Activated naive CD8-positive, alpha-beta T cell treated with anti-CD3 and anti-CD28 coated beads, Interleukin-2, amount 10 ng/mL, durations not matched to agents 7 days and 5 days (primary cell): ENCODE measurements at places on chromosomes 11 and 22.

GRCh38 chr22:17990942-17991341, 33.4 kb downstream of the MICAL3 start:
- DNase-seq, result no peak

DNA sequence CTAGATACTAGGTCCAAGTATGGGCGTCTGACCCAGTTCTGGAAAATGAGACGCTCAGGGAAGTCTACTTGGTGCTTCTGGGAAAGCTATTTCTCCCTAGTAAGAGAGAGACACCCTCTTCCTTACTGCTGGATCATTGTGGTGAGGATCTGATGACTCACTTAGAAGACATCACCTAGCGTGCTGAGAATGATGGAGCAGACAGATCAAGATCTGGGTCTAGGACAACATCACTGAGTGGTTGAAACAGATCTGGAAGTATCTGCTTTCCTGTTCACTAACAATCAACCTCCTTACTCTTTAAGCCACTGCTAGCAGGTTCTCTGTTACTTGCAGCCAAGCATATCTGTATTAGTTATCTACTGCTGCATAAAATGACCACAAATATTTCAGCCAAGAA, 38.3 kb upstream of the HMGXB4 start:
- no peak for DNase-seq

GRCh38 chr11:66123902-66124301, 53.8 kb downstream of the PACS1 start:
- DNase-seq, result no peak

- no peak for DNase-seq
These were observed 1232.3 kb downstream of the TBC1D22A start for GRCh38 chr22:47994601-47995263.

DNA sequence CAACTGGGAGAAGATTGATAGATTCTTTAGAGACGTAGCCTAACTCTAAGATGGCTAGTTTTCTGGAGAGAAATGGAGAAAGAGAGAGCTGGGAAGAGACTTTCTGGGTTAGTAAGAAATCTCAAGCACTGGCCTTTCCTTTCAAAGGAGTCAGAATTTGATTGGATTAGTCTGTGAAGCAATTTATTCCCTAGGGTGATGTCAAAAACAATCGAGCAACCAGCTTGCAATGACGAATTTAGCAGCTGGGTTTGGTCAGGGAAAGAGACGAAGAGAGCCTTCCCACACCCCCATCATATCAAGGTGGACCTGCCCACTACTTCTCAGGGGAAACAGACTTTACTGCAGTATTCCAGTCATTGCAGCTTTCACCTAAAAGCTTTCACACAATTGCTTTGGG, 10.8 kb downstream of the KRTAP5-6 start:
- DNase-seq, result no peak

GRCh38 chr11:17432002-17432401, 43.5 kb upstream of the KCNJ11 start:
- no peak for DNase-seq

GRCh38 chr22:46794067-46794466, 31.6 kb downstream of the TBC1D22A start:
- no peak for DNase-seq

DNA sequence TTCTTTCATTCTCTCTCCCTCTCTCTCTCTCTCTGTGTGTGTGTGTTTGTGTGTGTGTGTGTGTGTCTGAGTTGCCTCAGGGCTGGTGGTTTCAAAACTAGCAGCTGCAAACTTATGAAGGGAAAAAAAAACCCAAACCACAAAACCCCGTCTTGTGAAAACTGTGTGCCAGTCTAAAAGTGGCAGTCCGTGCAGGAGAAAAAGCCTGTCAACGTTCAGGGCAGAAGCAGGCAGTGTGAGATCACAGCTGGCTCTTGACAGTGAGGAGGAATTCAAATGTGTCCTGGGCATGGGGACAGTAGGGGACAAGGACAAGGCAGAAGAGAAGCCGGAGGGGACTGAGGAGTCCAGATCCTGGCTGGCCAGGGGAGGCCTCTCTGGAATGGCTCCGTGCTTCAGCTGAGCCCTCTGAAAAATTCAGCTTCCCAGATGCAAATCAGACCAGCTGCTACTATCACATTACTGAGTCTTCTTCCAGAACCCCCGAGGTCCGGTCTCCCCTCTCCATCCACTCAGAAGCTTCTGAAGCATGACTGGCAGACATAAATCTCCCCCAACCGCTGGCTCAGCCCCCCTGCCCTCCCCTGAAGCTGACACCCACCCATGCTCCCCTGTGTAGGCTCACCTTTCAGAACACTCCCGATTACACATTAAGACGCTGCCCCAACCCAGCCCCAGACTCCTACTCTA, 31.9 kb downstream of the FLI1 start:
- no peak for DNase-seq

DNA sequence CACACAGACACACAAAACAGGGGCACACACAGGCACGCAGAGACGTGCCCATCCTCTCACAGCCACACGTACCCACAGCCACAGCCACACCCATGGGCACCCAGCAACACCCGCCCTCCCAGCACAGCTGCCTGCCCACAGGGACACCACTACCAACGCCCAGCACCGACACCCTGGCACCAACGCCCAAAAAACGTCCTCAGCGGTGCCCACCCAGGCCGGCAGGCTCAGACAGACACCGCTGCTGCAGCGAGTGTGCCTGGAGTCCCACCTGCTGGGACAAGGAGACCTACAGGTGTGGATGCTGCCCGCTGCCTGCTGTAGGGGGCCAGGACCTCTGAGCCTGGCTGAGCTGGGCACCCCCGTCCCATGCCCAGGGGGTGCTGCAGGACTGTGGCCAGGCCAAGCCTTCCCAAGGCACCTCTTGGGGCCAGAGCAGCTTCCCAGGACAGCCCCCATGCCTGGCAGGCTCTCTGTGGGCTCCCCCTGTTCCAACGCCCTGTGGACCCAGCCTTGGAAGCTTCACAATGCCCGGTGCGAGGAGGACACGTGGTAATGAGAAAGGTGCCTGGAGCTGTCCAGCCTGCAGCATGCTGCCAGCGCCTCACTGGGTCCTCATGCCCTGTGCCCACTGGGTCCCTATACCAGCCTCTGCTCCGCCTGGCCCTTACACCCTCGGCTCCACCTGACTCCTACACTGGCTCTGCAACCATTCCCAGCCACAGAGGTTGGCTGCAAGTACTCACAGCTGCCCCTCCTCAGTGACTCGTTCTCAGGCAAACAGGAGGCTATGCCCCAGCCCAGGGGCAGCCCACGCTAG, 45.8 kb upstream of the TH start:
- DNase-seq, result no peak

DNA sequence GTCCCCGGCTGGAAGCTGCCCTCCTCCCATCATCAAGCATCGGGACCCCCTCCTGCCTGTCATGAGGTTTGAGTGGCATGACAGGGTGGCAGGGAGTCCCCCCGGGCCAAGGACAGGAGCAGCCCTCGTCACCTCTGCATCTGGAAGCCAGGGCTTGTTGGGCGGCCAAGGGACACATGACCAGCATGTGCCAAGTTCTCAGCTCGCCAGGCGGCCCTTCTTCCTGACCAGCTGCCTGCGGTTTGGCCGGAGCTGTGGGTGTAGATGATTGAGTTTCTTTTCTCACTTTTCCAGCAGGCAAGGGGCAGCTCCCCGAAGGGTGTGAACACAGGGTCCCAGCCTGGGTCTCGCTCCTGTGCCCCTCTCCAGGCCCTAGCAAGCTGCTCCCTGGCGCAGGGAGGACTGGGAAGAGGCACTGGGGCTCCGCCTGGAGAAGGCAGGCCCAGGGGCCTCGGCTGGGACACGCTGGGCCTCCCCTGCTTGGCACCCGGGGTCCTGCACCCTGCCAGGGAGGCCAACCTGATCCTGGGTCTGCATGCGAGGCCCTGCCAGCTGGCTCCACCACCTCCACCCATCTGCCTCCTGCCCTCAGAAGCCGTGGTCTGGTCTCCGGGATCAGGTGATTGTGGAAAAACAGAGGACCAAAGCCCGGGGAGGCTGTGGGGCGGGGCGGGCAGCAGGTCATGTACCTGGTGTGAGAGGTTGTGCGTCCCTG, 13.4 kb downstream of the ARHGAP8 start:
- no peak for DNase-seq

DNA sequence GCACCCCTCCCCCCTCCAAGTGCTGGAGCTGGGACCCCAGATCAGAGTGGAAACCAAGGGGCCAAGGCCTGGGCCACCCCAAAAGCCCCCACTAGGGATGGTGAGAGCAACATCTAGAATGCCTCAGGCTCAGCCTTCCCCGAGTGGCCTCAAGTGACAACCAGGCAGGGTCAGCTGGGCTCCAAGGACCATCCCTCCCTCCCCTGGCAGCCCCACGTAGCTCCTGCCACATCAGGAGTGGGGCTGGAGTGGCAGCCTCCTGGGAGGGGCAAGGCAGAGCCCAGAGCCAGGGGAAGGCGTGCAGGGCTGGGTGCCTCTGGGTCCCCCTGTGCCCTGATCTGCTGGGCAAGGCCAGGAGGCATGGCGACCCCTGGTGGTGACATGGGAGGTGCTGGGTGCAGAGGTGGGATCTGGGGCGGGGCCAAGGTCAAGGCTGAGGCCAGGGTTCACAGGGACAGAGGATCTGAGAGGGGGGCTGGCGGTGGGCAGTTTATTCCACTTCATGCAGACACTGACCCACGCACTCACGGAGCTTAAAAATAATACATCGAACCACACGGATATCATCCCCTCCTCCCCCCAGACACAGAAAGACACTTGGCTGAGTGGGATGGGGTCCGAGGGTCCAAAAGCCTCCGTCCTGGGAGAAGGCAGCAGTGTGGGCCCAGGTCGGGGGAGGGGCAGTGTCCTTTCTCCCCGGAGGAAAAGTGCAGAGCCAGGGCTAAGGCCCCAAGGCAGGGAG, 15.8 kb upstream of the EHD1 start:
- peak; percentile 95 for DNase-seq

- no peak for DNase-seq
These were observed 15.5 kb downstream of the C11orf91 start for GRCh38 chr11:33685082-33685481.

DNA sequence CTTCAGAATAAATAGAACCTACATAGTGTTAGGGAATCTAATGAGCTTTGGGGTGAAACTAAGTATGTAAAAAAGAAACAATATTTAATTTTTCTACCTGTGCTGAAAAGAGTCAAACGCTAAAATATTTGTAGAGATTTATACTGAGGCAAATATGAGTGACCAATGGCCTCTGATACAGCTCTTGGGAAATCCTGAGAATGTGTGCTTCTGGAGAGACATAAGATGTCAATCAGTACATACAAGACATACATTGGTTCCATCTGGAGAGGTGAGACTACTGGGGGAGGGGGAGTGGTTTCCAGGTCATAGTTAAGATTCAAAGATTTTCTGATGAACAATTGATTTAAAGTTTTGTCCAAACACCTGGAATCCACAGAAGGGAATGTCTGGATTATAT, 970 bp downstream of the ASRGL1 start:
- DNase-seq, result no peak

- DNase-seq, result no peak
These were observed 115.7 kb downstream of the ENTHD1 start for GRCh38 chr22:39777716-39778454.

DNA sequence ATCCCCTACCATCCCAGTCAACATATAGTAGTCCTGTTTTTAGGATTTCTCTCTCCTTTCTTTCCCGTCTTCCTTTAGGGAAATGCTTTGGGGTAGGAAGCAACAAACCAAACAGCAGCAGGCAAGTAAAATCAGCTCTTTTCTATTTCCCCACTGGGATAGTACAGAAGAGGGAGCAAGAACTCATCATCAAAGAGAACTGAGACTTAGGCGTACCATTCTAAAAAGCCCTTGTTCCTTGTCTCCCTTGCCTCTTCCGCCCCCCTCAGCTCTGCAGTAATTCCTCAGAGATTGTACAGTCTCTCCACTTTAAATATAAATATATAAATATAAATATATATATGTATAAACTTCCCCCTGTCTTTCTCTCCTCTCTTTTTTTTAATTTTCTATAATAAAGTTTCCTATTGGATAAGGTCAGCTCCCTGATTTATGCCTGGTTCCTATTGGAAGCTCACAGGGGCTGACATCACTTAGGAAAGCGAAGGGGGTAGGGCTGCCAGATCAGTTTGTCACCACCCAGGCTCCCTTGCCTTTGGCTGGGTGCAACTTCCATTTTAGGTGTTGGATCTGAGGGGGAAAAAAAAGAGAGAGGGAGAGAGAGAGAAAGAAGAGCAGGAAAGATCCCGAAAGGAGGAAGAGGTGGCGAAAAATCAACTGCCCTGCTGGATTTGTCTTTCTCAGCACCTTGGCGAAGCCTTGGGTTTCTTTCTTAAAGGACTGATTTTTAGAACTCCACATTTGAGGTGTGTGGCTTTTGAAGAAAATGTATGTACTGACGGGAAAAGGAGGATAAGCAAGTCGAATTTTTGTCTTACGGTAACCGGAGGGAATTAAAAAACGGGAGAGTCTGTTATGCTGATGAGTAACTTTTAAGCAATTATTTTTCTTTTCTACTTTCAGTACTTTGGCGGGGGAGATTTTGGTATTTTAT, at the start of gene CTNND1:
Gene CTNND1 (plus strand): TSS at position 502 of the 934 bp plus-strand sequence. CDS start 29,677 bp downstream, outside the sequence.
- no peak for DNase-seq

GRCh38 chr11:118128310-118128709, 24.3 kb downstream of the SCN4B start:
- no peak for DNase-seq

DNA sequence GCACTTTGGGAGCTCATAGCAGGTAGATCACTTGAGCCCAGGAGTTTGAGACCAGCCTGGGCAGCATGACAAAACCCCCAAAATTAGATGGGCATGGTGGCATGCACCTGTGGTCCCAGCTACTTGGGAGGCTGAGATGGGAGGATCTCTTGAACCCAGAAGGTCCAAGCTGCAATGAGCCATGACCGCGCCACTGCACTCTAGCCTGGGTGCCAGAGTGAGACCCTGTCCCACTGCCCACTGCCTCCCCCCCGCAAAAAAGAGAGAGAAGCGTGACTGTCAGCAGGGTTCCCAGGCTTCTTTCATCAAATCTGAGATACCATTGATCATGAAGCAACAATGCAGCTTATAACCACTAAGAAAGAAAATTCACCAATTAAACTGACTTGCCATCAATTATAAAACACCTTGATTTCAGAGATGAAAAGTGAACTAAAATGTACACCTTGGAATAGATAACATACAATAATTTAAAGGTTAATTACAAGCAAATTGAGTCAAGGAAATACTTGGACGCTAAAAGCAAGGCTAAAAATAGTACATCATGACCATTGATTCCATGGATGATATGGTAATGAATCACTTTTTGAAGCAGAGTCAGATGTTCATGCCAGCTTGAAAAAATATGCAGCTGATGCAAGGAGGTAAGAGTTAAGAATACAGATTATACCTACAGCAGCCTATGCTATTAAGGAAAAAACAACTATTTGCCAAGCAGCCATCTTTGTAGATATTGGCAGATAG, 90.8 kb upstream of the ALKBH3 start:
- DNase-seq, result no peak
